NB4 (cell line): ENCODE measurements at places on chromosomes 2 and 18.

GRCh38 chr2:61135510-61135909 lies 26.5 kb upstream of the C2orf74 start:
- DNase-seq, result peak; percentile 62

GRCh38 chr18:45337477-45337876 lies 277.8 kb upstream of the SLC14A2 start:
- no peak for DNase-seq

DNA sequence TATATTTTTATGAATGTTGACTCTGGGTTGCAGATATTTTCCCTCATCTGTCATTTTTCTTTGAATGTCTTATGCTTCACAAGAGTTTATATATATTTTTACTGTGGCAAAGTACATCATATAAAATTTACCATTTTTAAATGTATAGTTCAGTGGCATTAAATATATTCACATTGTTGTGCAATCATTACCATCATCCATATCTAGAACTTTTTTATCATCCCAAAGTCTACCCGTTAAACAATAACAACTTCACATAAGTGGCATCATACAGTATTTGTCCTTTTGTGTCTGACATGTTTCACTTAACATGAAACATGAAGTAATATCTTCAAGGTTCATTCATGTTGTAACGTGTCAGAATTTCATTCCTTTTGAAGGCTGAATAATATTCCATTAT lies 24.5 kb downstream of the RAB3GAP1 start:
- DNase-seq, result no peak

DNA sequence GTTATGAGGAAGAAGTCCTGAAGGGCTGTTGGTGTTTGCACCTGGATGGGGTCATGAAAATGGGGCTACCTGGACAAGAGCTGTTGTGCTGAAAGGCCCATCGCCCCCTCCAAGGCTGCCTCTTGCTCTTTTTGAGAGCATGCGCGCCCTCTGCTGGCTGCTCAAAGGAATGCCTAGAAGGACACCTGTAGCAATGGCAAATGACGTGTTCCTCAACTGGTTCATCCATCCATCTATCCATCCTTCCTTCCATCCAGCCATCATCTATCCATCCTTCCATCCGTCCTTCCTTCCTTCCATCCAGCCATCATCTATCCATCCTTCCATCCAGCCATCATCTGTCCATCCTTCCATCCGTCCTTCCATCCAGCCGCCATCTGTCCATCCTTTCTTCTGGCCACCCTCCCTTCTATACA lies 17.2 kb upstream of the RPL31 start:
- DNase-seq, result peak; percentile 81

DNA sequence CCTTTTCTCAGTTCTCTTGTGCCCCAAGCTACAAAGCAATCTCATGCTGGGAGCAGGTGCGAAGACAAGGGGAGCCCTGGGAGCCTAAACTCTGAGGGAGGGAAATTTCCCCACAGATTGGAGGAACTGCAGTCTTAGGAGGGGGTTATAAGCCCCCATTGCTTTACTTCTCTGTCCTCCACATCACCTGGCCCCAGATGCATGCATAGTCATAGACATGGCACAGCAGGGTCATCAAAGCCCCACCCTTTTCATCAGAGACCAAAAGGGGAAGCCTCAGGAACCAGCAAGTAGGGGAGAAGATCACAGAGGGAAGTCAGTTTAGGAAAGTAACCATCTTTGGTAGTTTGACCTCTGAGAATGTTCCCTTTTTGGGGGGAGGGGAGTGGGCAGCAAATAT lies 33.7 kb downstream of the LANCL1 start:
- peak; percentile 21 for DNase-seq

- no peak for DNase-seq
Measured at GRCh38 chr2:66490588-66491001, 55.7 kb downstream of the MEIS1 start.

GRCh38 chr2:23524261-23524706 lies 139.3 kb downstream of the KLHL29 start:
- no peak for DNase-seq

GRCh38 chr2:178392215-178392614 lies 58.8 kb downstream of the PRKRA start:
- DNase-seq, result no peak

- DNase-seq, result no peak
Measured at GRCh38 chr2:25512707-25513106, 160.7 kb downstream of the DTNB start.

GRCh38 chr2:199910338-199911051 lies 598 bp upstream of the C2orf69 start:
- DNase-seq, result no peak

DNA sequence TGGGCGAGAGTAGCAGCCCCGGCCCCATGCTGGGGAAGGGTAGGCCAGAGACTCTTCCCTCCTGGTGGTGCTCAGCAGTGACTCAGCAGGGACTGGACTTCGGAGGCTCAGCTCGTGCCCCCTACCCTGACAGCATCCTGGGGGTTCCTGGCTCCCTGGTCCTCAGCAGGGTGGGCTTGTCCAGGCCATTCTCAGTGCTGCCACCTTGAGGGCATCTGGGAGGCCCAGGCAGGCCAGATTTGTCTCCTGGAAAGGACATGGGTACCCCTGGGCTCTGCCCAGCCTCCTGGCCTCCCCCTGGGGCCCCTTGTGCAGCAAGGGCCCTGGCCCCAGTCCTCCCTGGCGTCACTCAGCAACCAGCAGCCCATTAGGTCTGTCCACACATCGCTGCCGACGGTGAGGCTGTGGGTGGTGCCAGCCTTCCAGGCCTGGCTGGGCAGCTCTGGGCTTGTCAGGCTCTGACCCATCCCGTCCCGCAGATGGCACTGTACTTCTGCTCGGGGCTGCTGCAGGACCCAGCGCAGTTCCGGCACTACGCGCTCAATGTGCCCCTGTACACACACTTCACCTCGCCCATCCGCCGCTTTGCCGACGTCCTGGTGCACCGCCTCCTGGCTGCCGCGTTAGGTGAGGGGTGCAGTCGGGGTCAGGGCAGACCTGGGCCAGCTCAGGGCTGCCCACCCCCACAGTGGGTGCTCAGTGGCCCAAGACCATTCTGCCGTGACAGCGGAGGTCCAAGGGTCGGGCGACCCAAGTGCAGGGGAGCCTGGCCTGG lies 45.0 kb upstream of the ALPP start:
- DNase-seq, result peak; percentile 62

DNA sequence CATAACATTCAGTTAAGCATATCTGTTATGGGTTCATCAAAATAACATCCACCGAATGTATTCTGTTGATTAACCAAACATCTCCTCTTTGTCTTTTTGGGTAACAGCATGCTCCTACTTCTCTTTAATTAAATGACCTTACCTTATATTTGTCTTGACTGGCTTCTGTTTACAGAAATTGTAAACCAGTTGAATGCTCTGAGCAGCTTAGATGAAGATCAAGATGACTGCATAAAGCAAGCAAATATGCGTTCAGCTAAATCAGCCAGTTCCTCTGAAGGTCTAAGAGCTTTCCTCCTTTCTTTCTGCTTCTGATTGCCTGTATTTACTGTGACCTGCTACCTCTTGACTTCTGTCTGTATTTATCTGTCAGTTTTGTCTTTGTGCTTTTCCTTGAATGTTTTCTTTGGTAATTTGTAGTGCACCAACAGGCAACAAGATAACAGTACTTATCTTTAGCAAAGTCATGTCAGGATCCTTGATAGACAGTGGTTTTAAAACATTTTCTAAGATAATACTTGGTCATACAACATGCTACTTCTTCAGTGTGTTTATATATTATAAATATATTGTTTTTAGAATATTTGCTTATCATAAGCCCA lies 152.8 kb downstream of the EHBP1 start:
- no peak for DNase-seq

GRCh38 chr2:224645722-224646121 lies 60.6 kb upstream of the CUL3 start:
- DNase-seq, result no peak

DNA sequence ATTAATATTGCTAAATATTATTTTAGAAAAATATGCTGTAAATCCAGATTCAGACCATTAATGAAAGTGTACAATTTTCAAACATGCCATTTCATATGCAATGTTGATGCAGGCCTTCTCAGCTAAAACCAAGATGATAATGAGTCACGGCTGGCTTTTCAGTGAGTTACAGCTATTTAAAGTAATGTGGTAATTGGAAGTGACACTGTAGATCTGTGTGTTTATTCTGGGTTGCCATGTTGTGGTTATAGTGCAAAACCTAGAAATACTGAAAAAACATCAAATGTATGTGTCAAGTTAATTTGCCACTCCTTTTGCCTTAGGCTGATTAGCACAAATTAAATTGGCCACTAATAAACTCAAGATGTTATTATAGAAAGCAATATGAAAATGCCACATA lies 506.6 kb downstream of the ERBB4 start:
- no peak for DNase-seq

- DNase-seq, result peak; percentile 56
Measured at GRCh38 chr2:19746611-19747309, 155.0 kb downstream of the TTC32 start.

- no peak for DNase-seq
Measured at GRCh38 chr2:43004879-43005244, 212.5 kb upstream of the HAAO start.

GRCh38 chr2:132609101-132609890 lies 60.7 kb downstream of the LYPD1 start:
- no peak for DNase-seq

GRCh38 chr2:109143214-109144187 lies 14.5 kb downstream of the SH3RF3 start:
- no peak for DNase-seq

GRCh38 chr2:50672282-50672681 lies 359.6 kb downstream of the NRXN1 start:
- DNase-seq, result no peak

DNA sequence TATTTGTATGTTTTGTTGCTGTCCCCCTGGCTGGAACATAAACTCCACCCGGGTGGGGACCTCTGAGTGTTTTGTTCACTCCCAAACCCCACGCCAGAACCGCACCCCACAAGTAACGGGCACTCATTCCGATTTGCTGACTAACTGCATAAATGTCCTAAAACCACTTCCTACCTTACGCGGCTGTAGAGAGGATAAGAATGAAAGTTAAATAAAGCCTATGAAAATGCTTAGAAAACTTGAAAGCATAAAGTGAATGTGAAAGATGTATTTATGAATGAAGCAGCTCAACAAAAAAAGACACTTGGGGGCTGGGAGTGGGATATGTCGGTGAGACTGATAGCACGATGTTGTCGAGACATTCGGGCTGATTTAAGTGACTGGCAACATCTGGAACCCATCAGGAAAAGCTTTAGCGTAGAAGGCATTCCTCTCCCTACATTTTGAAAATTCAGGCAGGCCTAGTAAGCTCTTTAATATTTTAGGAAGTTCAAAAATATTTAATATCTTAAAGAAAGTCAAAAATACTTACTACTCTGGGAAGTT lies 206.7 kb downstream of the SH3RF3 start:
- DNase-seq, result peak; percentile 60

DNA sequence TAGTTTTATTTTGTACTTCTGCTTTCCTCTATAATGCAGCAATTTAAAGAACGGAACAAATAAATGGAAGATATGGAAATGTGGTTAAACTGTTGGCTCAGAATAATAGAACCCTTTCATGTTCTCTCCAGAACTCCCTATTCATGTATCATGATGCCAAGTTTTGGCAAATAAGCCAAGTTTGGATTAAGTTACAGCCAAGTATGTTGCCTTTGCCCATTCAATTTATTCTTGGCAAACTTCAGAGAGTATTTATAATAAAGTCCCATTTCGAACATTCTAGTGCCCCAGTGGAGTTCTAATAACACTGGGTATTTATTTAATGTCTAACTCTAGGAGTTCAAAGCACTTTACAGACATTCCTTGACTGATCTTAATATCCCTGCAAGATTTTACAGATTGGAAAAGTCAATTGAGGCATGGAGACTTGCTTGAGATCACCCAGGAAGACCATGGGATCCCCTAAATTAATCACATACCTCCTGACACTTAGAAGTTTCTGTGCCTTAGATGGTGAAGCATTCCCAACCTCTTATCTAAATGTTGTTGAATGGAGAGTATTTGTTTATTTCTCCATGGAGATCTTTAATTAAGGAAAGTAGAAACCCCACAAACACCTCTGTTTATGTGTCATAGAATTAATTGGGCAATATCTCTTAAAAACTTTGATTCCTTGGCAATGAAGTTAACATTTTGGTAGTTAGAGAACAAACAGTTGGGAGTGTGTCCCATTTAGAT lies 106.7 kb downstream of the ACKR3 start:
- no peak for DNase-seq

DNA sequence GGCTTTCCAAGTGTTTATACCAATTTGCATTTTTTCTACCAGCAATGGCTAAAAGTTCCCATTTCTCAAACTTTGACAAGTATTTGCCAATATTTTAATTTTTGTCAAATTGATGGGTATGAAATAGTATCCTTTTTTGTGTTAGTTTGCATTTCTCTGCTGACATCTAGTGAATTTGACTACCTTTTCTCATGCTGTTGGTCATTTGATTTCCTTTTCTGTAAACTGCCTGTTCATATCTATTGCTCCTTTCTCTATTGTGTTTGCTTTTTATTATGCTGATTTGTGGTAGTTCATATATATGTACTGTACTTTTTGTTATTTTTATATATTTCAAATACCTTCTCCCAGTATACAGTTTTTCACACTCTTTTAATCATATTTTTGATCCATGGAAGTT lies 149.4 kb downstream of the PMAIP1 start:
- no peak for DNase-seq
